Progenitor cell of endocrine pancreas (in vitro differentiated cells): ENCODE measurements at places on chromosomes 11 and 22. TPM values are rescaled to one million over a fixed set of nuclear protein-coding genes. Genes with fewer than 3 reads are reported as not detected.

Gene TMPRSS5
- 1.8 and 2.6 TPM in 2 replicates for total RNA-seq

Gene TMPRSS4
- 11.3 and 12.1 TPM in 2 replicates for total RNA-seq

Gene GRAP2
- total RNA-seq = 0.58 and 0.60 TPM in 2 replicates

Gene FGF4
- total RNA-seq = not detected in 2 replicates

Gene OR8A1
- total RNA-seq = not detected in 2 replicates

Gene OR52H1
- total RNA-seq = 0.26 TPM in 1 of 2 replicates, not detected in the other

Gene GAL3ST1
- 21.6 and 23.7 TPM in 2 replicates for total RNA-seq

Gene BRSK2
- total RNA-seq = 49.2 and 53.2 TPM in 2 replicates

Gene WBP2NL
- not detected in 2 replicates for total RNA-seq

Gene A4GALT
- total RNA-seq = 0.47 and 1.1 TPM in 2 replicates

Gene ANO9
- total RNA-seq = 31.0 and 34.6 TPM in 2 replicates

Gene RASGRP2
- 0.53 and 0.73 TPM in 2 replicates for total RNA-seq

Gene SSTR3
- 1.3 and 1.9 TPM in 2 replicates for total RNA-seq

Gene CATSPER1
- not detected in 2 replicates for total RNA-seq

Gene FOLR3
- total RNA-seq = 0.98 TPM in 1 of 2 replicates, not detected in the other

Gene CNTN5
- 0.50 and 1.2 TPM in 2 replicates for total RNA-seq

Gene BAIAP2L2
- 6.5 and 7.0 TPM in 2 replicates for total RNA-seq

Gene KRTAP5-8
- total RNA-seq = 0.24 TPM in 1 of 2 replicates, not detected in the other

Gene KRTAP5-2
- not detected in 2 replicates for total RNA-seq

Gene MIOX
- total RNA-seq = 0.69 and 0.98 TPM in 2 replicates

Gene F2
- total RNA-seq = 21.8 and 22.8 TPM in 2 replicates

Gene ROBO4
- not detected in 2 replicates for total RNA-seq

Gene RASD2
- total RNA-seq = 0.07 TPM in 1 of 2 replicates, not detected in the other

Gene TEAD1
- 92.4 and 95.8 TPM in 2 replicates for total RNA-seq

Gene COPB1
- 99.9 and 100 TPM in 2 replicates for total RNA-seq

Gene ANKK1
- 0.11 and 0.41 TPM in 2 replicates for total RNA-seq

Gene ZNF143
- 42.6 and 50.8 TPM in 2 replicates for total RNA-seq

Gene SART1
- total RNA-seq = 51.2 and 53.1 TPM in 2 replicates

Gene ANO5
- 6.2 and 6.5 TPM in 2 replicates for total RNA-seq

Gene TYR
- not detected in 2 replicates for total RNA-seq

Gene OR8G5
- total RNA-seq = not detected in 2 replicates
